Stimulated activated CD8-positive, alpha-beta memory T cell treated with anti-CD3 and anti-CD28 coated beads, Interleukin-4, amount 100 ng/mL, for 4 hours (primary cell): ENCODE measurements at places on chromosomes 3 and 15.

DNA sequence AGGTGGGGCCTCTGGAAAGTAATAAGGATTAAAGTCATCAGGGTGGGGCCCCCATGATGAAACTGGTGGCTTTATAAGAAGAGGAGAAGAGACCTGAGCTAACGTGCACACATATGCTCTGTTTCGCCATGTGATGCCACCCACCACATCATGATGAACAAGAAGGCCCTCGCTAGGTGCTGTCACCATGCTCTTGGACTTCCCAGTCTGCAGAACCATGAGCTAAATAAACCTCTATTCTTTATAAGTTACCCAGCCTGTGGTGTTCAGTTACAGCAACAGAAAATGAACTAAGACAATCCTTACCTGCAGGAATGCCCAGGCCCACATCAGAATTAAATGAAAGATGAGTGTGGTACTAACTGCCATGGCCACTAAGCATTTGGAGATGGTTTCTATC, 79.8 kb downstream of the ADCY5 start:
- DNase-seq, result no peak

DNA sequence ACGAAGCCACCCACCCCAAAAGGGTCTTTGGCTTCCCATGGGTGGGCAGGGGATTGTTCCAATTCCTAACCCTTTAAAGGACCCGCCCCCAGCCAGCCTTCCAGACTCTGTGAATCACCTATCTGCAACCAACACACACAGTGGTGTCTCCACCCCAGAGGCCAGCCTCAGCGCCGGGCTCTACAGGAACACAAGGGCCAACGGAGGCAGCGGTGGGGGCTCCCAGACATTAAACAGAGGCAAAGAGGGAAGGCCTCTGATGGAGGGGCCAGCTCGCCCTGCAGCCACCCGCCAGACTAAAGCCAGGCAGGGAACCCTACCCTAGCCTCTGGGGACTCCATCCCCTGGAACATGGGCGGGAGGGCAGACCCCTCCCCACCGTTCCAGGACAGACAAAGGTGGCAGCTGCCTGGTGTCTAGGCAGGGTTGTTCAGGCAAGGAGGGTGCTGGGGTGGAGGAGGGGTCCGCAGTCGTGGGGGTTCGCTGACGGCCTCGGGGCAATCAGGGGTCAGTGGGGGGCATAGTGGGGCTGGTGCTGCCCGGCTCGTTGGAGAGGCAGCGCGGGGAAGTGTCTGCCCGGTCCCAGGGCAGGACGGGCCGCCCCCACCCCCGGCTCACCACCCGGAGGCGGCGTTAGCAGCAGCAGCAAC, 448 bp downstream of the SHISA5 start:
- no peak for DNase-seq

GRCh38 chr15:101307048-101307896, 12.2 kb upstream of the SNRPA1 start:
- no peak for DNase-seq

- DNase-seq, result no peak
These were observed 52.3 kb upstream of the FGF7 start for GRCh38 chr15:49370782-49371181.

DNA sequence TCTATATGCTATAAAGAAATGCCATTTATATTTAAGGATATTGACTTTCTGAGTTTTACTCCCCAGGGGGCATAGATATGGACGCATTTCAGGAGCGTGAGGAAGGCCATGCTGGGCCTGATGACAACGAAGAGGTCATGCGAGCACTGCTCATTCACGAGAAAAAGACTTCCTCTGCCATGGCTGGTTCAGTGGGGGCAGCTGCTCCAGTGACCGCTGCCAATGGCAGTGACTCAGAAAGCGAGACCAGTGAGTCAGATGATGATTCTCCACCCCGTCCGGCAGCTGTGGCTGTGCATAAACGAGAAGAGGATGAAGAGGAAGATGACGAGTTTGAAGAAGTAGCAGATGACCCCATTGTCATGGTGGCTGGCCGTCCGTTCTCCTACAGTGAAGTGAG, 38.4 kb downstream of the GTF2E1 start:
- DNase-seq, result no peak

- DNase-seq, result no peak
These were observed 1144.5 kb downstream of the TUSC7 start for GRCh38 chr3:117853923-117854668.

GRCh38 chr3:159030138-159030670, 228.3 kb downstream of the MFSD1 start:
- no peak for DNase-seq
